M059J (cell line): ENCODE measurements at places on chromosomes 11 and 22.

DNA sequence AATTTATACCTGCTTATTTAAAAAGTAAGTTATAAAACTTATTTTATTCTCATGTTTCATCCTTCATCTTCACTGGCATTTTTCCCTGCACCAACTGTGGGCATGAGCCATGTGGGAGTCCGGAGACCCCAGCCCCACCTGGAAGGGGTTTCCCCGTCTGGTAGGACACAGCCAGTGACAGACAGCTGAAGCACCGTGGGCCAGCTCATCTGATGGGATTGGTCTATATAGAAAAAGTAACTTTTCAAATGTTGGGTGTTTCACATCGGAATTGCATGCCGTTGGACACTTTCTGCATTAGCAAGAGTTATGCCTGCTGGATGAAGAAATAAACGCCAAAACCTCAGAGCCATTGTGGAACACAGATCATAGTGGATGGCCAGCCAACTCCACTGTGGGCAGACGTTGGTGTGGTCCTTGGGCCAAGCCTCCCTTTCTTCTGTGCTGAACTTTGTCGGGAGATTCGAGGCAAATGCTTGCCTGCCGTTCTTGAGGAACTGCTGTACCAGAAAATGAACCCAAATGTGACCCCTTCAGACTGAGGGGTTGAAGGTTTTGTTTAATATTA is 1329.3 kb downstream of the TBC1D22A start:
- DNase-seq = no peak

DNA sequence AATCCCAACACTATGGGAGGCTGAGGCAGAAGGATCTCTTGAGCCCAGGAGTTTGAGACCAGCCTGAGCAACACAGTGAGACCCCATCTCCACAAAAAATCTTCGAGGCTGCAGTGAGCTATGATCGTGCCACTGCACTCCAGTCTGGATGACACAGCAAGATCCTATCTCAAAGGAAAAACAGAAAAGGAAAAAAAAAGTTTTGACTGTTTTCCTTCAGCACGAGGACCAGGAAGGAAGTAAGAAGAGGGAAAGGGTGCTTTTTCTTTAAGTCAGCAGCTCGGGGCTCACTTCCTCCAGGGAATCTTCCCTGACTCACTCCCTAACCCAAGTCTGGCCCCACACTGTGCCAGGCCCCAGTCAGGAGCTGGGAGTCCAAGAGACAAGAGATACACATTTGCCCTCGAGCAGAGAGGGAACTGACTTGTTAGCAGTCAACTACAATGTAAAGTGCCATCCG is 14.2 kb downstream of the ARRB1 start:
- DNase-seq = peak; percentile 84

GRCh38 chr11:90874281-90874680 is 651.4 kb upstream of the CHORDC1 start:
- no peak for DNase-seq

GRCh38 chr22:34973926-34974325 is 92.0 kb upstream of the ISX start:
- peak; percentile 56 for DNase-seq

DNA sequence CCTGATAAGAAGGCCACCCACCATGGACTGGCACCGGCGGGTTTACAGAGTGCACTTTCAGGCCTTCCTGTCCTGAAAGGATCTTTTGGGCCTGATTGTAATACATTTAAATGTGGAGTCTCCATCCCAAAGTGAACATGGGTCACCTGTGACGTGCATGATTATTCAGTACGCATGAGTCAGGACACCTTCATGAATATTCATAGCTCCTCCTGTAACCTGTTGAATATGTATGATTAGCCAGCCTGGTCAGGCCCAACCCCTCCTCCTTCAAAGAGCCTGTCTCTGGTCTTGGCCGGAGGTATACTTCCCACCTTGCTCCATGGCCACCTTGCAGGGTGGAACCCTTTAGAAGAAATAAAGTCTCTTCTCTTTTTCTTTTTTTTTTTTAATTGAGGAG is 75.9 kb upstream of the NUP50 start:
- DNase-seq = peak; percentile 35

DNA sequence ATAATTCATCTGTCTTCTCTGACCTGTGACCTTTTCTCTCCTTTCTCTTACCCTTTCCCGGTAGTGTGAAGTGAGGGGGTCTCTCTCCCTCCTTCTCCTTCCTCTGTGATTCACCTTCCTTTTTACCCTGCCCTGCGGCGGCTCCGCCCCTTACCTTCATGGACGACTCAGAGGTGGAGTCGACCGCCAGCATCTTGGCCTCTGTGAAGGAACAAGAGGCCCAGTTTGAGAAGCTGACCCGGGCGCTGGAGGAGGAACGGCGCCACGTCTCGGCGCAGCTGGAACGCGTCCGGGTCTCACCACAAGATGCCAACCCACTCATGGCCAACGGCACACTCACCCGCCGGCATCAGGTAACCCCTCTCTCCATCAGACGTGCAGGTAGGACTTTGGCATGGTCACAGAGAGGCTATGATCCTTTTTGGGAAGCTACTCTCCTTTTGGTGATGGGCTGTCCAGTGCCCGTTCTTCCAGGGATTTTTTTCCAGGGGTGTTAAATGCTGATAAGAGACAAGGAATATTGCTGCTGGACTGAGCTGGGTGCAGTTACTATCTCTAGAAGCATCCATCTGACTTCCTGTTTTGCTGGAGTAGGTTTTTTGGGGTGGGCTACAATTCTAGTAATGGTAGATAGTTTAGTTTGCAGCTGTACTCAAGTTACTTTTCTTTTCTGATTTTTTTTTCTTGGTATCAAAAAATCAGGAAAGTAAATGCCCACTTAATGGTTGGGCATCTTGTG is 29.9 kb downstream of the CTNND1 start:
- no peak for DNase-seq

DNA sequence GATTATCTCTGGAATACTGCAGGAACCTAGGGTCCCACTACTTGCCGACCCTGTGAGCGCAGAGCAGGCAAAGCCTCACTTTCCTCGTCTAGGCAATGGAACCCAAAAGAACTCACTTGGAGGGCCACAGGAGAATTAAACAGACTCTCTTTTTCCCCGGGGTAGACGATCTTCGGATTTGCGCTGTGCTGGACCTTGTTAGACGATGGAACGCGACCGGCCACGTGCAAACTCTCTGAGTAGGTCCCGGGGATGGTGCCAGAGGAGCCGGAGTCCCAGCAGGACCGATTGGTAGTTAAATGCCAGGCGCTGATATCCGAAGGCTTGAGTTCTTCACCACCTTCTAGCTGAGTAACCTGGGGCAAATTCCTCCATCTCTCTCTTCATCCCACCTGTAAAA is 1.0 kb upstream of the SLC1A2 start:
- DNase-seq = peak; percentile 22

DNA sequence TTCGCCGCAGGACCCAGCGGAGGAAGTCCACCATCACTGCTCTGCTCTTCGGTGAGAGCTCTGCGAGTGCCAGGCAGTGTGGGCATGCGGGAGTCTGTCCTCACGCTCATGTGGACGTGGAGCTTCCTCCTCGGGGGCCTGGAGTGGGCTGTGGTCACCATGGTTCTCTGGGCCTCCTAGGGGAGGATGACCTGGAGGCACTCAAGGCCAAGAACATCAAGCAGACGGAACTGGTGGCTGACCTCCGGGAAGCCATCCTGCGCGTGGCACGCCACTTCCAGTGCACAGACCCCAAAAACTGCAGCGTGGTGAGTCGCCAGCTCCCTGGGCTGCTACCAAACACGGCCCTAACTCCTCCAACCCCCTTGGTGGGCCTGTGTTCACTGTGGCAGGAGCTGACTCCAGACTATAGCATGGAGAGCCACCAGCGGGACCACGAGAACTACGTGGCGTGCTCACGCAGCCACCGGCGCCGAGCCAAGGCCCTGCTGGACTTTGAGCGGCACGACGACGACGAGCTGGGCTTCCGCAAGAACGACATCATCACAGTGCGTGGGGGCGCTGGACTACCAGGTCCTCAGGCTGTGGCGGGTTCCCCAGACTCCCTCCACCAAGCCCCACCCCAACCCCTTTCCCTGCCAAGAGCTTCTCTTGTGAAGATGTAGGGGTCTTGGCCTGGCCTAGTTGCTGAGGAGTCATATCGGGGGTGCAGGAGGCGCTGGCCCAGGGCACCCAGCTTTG is 36.8 kb downstream of the SGSM3 start:
- DNase-seq = no peak

DNA sequence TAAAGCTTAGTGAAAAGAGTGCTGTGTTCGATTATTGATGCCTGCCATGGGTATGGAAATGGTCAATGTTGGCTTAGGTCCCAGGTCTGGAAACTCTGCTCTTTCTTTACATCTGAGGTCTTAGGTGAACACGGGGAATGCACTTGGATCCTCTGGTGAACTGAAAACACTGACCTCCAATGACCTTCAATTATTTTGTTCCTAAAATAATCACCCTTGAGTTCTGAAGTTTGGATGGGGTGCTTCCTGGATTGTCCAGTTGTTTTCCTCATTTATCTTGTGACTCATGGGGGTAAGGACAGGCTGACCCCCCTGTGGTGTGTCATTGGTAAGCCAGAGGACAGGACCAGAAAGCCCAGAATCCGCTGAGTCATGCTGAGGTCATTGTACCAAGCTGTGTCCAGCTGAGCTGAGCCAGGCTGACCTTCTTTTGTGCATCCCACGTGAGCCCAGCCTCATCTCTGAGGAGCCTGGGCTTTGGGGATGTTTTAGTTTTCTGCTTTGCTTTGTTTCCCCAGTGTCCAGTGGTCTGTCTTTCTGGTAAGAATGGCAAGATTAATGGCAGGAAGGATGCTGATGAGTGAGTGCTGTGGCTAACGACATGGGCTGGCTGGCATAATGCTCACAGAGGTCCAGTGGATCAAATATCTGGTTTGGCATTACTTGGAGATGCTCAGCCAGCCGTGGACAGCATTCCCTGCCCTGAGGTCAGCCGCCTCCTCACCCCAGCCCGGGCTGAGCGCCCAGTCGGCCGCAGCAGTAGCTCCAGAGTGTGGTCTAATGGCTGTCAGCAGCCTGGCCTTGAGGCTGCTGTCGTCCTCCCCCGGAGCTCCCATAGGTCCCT is 35.6 kb downstream of the AMPD3 start:
- DNase-seq = peak; percentile 100

DNA sequence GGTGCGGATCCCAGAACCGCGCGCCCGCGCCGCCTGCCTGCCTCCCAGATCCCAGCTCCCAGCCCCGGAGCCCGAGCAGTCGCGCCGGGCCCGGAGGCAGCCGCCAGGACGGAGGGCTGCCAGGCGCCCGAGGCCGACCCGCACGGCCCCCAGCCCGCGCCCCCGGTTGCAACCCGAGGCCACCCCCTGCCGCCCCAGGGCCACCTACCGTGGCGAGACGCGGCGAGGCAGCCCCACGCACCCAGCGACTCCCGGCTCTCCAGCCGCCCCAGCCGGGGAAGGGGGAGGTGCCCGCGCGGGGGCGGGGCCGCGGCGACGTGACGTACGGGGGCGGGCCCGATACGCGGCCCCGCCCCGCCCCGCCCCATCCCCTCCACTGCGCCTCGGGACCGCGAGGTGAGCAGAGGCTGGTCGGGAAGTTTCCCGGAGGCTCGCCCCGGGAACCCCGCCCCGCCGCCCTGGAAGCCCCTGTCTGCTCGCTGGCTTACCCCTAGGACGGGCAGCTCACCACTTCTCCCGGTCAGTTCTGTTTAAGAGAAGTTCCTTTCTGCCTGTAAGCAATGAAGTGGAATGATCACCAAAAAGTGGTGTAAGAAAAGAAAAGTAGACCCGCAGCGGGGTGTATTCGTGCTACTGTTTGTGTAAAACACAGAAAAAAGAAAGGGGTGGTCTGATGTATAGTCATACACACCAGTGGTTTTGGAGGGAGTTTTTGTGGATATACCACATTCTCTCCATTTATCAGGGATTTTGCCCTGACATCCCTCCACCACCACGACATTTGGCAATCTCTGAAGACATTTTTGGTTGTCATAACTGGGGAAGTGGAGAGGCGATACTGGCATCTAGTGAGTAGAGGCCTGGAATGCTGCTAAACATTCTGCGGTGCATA is at the start of gene TPST2:
TSS of gene TPST2 (minus strand) at position 288 of the 892 bp plus-strand sequence. CDS start 48,502 bp downstream, outside the sequence.
- DNase-seq = peak; percentile 61

DNA sequence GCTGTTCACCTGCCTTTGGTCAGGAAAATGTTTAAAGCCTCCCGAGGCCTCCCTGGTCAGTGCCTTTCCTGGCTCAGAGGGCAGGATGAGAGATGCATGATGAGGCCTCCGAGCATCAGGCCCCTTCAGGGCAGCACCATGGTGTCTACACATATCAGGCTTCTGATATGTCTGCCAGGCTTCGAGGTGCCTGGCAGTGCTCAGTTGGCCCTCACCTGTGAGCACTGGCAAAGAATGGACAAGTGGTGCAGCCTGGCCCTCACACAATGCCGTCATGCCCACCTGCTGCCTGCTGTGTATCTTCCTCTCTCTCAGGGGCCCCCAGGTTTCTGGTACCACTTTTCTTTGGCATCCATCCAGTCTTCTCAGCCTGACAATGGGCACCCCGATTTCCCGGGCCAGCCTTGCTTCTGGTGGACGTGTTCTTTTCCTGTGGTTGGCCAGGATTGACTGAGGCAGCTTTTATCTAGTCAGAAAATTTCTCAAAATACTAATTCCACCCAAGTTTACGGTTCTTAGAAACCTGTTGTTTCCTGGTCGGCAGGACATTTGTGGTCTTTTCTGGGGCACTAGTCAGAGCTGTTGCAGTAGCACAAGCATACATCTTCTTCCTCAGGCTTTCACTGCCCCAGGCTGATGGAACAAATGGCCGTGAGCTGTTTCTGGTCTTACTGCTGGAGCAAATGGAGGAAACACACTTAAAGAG is 76.8 kb upstream of the SUSD2 start:
- DNase-seq = no peak

DNA sequence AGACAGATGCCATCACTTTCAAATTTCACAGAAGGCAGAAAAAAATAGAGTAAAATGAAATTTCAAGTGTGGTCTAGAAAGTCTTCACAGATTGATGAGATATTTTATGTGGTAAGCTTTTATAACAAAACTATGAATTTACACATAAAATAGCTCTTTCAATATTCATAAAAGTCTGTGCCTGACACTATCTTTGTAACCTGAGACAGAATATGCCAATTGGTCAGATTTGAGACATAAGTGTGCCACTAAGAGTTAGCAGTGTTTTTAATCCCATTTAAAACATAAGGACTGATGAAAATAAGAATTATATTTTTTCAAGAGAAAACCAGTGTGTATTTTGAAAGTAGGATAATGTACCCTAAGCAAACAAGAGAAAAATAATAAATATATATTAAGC is 769.5 kb upstream of the LUZP2 start:
- peak; percentile 8 for DNase-seq

- peak; percentile 87 for DNase-seq
Measured at GRCh38 chr11:27392278-27393114, 29.5 kb upstream of the CCDC34 start.

GRCh38 chr11:122690801-122691548 is 35.5 kb downstream of the UBASH3B start:
- DNase-seq = no peak

- no peak for DNase-seq
Measured at GRCh38 chr11:61120099-61120705, 17.9 kb downstream of the CD5 start.

- no peak for DNase-seq
Measured at GRCh38 chr11:33040862-33041453, 1.6 kb downstream of the TCP11L1 start.

- DNase-seq = no peak
Measured at GRCh38 chr11:95088946-95089619, 563 bp upstream of the ENDOD1 start.

- DNase-seq = no peak
Measured at GRCh38 chr11:18390088-18390487, 4.3 kb upstream of the LDHA start.
